ENCODE measurements at places on chromosomes 6 and 20.
A peak's percentile ranks its signal among the peaks of the same experiment; 100 is the strongest.

GRCh38 chr6:165800337-165800736 lies 137.3 kb upstream of the PDE10A start:
- DNase-seq: no peak

- DNase-seq: peak; percentile 40
Measured at GRCh38 chr20:22511943-22512910, 72.1 kb downstream of the FOXA2 start.

DNA sequence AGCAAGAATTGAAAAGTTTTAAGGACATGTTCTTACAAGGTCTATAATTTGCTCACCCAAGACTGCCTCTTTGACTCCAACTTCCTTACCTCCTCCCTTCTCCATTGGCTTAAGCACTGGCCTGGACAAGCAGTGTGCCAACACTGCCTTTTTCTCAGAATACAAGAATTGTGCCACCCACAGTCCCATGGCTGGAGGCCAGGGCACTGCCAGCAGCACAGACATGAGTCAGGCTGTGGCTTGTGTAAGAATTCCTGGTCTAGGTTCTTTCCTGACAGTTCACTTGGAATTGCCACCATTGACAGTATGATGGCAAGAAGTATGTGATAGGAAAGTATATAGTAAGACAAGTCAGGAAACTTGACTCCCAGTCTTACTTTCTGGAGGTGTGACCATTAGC lies 202.7 kb upstream of the MARCKS start:
- peak; percentile 91 for DNase-seq

GRCh38 chr6:117992856-117993255 lies 85.8 kb downstream of the SLC35F1 start:
- no peak for DNase-seq

DNA sequence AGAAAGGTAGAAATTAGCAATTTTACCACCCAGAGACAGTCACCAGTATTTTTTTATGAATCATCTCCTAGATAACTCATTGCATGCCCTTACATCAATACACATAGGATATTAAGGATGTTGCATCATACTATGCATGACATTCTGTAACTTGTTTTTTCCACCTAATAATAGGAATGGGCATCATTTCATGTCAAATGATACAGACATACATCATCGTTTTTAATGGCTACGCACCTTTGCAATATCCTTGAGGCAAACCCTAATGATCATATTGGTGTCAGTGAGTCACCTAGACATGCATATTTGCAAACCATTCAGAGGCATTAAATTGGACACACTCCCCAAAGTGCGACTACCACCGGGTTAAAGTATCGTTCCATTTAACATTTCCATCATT lies 309.7 kb upstream of the AGPAT4 start:
- DNase-seq: no peak

- DNase-seq: no peak
Measured at GRCh38 chr20:32482442-32483261, 102.5 kb downstream of the NOL4L start.

- no peak for DNase-seq
Measured at GRCh38 chr6:126127659-126128058, 141.3 kb downstream of the TRMT11 start.

DNA sequence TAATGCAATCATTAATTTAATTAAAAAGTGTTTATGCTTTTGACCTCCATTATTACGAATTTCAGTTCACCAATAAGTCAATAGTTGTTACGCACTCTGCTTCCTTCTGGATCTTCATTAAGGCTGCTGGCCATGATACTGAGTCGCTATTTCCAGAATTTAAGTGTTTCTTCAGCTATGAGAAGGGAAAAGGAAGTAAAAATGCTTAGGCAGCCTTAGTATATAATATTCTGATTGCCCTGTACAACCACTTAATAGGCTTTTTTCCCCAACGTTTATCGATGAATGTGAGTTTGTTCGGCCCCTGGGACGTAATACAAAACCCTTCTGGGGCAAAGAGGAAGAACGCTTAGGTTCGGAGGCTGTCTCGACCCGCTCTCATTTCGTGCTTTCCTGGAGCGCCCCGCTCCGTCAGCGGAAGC lies 644 bp downstream of the OARD1 start:
- no peak for DNase-seq

- DNase-seq: no peak
Measured at GRCh38 chr6:109236115-109237076, 141.1 kb downstream of the CEP57L1 start.

GRCh38 chr6:5680095-5680494 lies 326.6 kb downstream of the NRN1 start:
- DNase-seq: no peak

DNA sequence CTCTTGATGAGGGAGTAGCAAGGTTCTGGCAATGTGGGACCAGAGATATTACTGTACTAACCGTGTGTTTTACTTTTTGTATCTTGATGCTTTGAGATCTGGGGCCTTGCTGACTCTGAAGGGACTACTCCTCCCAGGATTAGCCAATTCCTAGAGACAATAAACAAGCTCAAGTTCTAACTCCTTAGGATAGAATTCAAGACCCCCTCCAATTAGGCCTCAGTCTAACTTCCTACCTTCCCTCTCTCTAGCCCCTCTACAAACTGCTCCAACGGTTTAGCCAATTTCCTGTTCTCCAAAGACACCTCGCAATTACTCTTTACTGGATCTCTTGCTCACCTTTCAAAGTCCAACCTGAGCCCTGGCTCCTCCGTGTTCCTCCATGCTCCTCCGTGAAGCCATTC lies 158.7 kb upstream of the JARID2 start:
- no peak for DNase-seq

DNA sequence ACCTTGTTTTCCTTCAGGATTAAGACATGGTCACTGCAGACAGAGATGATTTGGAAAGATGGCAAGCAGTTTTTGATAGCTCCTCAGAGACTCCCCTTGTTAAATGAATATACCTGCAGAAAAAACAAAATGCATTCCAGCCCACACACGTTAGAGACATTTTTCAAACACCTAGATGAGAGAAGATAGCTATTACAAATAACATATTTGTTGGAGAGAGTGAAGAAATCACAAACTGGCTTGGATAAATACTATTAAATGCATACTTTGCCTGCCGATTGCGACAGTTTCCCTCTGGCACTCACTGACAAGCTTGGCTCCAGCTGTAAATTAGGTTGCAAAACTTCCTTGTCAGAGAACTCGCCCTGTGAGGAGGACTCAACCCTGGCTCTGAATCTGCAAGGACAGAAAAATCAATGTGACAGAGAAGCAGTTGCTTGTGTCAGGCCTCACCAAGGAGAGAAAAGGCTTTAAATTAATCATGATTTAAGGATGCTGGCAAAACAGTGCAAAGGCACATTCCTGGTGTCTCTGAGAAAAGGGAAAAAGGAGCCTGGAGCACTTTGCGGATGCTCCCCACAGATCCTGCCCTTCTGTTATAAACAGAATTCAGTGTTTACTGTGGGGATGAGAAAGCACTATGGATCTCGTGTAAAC lies 423.7 kb upstream of the MARCKS start:
- DNase-seq: peak; percentile 92

GRCh38 chr6:141117874-141118273 lies 1014.9 kb upstream of the GJE1 start:
- DNase-seq: no peak

DNA sequence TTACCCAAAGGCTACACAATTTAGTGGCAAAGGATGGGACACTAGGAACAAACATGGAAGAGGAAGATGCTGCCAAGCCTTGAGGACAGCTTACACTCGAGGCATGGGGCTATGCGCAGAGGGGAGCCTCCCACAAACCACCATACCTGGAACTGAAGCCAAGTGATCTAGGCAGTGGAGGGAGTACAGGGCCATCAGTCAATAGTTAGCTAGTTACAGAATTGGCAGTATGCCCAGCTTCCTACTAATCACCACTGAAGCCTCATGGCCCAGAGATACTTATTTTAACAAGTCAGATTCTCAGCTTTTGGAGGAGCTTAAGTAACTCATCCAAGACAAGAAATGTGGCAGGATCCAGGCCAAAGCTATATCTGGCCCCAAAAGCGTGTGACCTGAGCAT lies 226.6 kb upstream of the MOCS1 start:
- DNase-seq: no peak

DNA sequence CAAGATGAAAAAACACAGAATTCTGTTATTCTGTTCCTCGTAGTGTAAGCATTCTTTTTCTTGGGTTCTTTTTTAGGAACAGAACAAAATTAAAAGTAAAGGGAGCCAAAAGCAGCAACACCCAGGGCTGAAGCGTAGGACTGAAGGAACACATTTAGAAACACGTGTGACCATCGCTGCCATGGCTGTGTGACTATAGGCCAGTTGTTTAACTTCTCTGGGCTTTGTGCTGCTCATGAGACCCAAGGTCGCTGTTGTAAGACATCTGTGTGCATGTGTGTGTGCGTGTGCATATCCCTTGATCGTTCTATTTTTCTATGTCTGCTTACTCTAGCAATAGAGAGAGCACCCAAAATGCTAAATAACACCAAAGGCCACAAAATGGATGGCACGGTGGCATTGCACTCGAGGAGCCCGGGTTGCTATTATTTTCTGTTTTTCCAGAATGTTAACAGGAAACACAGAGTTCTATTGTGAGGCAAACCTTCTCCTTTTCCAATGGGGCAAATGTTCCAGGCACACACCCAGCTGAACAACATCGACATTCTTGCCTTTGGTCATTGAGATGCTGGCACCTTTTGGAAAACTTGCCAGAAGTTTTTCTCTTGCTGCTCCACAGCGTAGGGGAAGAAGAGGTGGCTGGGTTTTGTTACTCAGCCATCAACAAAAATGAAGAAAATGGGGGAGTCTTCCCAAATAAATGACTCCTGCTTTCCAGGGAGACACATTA lies 267.8 kb upstream of the ECI2 start:
- no peak for DNase-seq

GRCh38 chr6:170258407-170258806 lies 32.5 kb downstream of the DLL1 start:
- DNase-seq: no peak

DNA sequence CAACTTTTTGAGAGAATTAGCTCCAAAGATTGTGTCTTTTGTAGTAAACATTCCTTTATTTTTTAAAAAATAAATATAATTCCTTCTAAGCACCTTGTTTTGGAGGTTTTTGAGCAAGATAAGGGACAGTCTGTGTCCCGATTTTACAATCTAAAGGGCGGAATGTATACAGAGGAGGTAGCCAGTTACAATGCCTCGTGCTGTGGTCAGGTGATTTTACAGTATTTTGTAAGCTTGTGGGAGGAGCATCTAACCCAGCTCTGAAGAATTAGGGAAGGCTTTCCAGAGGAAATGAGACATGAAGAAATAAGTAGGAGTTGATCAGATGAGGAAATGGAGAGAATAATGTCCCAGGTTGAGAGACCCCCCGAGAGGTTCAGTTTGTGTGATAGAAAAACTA lies 1.3 kb downstream of the HINT3 start:
- DNase-seq: peak; percentile 65

- DNase-seq: peak; percentile 65
Measured at GRCh38 chr6:43021270-43022047, at the start of gene RRP36. TSS of gene RRP36 (plus strand) at chr6:43021623. CDS start at chr6:43021655, 32 bp downstream.

- DNase-seq: no peak
Measured at GRCh38 chr6:47788498-47788884, 6.7 kb downstream of the OPN5 start.

DNA sequence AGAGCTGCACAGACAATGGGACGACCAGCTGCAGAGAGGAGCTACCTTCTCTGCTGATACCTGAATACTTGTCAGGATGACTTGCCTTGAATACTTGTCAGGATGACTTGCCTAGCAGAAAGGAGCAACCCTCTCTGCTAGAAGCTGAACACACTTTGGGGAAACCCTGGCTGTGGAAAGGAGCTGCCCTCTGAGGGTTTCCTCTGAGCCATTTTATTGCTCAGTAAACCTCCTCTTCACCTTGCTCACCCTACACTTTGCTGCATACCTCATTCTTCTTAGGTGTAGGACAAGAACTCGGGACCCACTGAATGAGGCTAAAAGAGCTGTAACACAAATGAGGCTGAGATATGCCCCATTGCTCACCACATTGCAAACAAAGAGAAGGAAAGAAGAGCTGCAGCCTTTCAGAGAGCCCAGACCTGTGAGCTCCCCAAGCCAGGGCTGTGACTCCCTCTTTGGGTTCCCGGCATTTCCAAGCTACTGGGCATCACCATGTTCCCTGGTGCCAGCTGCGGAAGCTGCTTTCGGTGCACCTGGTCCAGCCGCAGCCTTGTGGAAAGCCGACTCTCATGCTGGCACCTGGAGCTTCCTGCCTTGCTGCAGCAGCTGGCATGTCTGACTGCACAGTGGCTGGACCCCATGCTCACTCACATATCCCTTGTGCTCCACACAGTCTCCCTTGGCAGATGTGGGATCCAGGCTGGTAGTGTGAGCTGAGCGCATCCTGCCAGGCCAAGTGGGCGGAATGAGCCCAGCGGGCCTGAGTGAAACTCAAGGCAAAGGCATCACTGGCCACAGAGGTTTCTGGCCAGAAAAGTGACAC lies 106.7 kb upstream of the AHI1 start:
- no peak for DNase-seq

DNA sequence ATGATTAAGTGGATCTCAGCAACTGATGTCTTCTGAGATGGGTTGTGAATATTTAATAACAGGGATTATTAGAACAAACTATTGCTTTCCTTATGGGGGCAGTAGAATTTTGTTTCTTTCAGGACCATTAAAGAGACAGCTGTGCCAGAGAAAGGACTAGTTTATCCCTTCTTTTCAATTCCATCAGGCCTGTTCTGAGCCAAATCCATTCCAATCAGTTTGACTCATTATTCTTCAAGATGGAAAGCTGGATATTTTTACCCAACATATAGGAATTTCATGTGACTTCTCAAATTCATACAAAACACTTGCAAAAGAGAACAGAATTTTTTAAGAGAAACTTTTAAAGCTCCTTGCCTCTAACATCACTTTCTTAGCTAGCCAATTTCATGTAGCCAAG lies 722.0 kb upstream of the FLRT3 start:
- no peak for DNase-seq

- no peak for DNase-seq
Measured at GRCh38 chr6:6085928-6086668, 79.4 kb upstream of the NRN1 start.

DNA sequence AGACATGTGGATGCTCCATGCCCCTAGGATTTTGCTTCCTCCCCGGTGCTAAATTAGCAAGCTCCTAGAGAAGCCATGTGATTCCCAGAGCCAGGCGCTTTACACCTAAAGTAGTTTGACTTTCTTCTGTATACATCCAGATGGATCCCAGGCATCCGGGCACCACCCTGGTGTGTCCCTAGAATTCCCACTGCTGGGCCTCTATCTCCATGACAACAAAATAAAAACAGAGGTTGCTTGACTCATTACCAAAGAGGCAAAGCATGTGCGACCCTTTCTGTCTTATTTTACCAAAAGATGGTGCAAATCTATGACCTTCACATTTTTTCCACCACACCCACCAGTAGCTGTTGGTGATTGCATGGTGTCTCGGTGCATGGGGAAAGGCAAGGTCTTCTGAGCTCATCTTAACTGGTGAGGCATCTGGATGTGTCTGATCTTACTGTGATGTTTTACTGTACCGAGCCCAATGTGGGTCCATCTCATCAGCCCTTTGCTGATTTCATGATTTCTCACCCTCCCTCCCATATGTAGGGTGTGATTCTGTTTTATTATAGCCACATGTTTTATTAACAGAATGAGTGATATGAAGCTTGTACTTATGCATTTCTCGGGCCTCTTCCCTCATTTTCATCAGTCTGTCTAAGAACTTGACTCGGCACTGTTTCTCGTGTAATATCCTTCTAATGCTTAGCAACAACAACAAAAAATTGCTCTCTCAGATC lies 27.4 kb upstream of the VAPB start:
- DNase-seq: no peak

All from prostate gland (tissue), 2 donors.